ENCODE measurements at places on chromosomes 4 and X.
A peak's percentile ranks its signal among the peaks of the same experiment; 100 is the strongest.

GRCh38 chr4:10530137-10530786, 73.0 kb upstream of the ZNF518B start:
- no peak for DNase-seq

GRCh38 chr4:28006021-28006420, 1145.4 kb downstream of the STIM2 start:
- DNase-seq = no peak

DNA sequence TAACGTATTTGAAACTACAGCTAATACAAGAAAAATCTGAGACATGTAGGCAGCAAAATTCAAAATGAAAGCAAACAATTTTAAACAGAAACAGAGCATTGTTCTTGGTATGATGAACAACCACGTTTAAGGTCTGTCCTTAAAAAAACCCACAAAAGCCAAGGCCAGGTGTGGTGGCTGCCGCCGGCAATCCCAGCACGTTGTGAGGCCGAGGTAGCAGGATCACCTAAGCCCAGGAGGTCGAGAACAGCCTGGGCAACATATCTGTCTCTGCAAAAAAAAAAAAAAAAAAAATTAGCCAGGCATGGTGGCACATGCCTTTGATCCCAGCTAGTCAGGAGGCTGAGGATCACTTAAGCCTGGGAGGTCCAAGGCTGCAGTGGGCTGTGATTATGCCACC, 13.7 kb downstream of the RWDD4 start:
- no peak for DNase-seq

DNA sequence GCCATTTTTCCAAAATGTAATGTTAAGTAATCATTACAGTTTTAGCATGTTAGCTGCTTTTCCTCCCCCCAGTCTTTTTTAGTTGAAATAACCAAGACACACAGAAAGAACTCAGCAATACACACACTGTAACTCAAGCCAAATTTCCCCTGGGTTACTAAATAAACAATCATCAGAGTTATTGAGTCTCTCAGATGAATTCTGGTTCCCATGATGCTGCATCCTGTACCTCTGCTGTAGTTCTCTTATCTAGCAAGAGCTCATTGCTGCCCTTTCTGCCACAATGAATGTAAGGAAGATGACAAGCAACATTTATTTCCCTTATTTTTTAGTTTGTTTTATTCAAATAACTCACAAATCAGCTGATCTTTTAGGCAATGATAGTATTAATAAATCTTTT, 185.1 kb downstream of the ARHGAP6 start:
- DNase-seq = peak; percentile 57

DNA sequence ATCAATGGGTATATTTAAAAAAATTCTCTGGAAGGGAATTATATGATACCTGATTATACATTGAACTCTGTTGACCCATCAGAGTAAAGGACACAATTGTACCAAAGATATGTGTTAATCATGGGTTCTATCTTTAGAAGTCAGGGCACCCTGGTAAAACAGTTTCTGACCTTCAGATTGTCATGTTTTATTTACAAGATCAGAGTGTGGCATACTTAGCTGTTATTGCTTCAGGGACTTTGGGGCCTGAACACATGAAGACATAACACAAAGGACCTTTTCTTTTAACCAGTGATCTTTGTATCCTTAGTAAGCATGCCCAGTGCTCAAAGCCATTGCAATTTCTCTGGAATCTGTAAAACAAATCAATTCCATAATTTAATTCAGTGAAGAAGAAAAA, 204.8 kb upstream of the RPS6KA3 start:
- no peak for DNase-seq

- peak; percentile 66 for DNase-seq
Measured at GRCh38 chrX:19886883-19887531, 393 bp downstream of the SH3KBP1 start.

DNA sequence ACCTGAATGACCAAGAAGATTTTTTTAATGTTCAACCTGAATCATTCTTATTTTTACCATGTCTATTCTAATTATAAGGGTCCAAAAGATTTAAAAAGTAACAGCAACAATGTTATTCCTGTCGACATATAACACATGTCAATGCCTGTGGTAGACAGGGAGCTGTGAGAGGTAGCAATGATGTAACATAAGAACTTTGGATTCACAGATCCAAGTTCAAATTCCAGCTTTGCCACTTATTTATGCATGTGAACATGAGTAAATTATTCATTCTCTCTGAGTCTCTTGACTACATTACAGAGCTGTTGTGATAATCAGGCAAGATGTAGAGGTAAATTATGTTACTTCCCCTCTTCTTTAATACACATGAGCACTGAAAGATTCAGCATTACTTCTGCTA, 54.5 kb downstream of the KLHL8 start:
- DNase-seq = no peak

DNA sequence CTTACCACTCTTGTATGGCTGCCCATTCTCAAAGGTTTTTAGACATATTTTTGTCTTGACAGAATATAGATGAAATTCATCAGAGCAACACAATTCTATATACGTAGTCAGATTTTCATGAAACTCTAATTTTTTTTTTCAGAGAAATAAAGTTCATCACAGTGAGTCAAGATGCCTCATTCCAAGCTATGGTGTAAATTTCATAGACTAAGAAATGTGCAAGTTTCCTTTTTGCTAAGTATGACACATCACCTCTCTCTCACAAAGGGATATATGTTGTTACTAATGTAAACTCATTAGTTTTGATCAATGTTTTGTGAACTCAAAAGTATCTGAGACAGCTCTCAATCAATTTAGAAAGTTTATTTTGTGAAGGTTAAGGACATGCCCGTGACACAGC, 60.4 kb upstream of the ATXN3L start:
- DNase-seq = no peak

DNA sequence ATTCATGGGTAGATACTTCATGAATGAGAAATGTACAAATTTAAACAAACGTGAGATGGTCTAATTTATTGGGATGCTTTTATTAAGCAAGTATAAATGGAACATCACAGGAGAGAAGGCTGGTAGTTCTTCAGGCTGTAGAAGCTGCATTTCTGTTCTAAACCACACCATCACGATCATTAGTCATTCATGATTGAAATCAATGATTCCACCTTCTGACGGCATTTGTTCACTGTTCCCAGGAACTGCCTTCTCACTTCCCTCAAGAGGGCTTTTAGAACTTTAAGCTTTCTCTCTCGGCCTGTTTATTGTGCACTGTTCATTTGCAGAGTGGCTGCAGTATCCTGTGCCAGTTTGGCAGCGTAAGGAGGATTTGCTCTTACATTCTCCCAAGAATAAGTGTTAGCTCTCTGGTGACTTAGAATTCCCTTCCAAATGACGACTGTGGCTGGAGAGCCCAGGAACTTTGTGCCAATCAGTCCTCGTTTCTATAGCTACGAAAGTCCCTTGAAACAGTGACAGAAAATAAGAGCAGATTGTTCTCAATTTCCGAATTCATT, 54.7 kb downstream of the MFAP3L start:
- DNase-seq = no peak

DNA sequence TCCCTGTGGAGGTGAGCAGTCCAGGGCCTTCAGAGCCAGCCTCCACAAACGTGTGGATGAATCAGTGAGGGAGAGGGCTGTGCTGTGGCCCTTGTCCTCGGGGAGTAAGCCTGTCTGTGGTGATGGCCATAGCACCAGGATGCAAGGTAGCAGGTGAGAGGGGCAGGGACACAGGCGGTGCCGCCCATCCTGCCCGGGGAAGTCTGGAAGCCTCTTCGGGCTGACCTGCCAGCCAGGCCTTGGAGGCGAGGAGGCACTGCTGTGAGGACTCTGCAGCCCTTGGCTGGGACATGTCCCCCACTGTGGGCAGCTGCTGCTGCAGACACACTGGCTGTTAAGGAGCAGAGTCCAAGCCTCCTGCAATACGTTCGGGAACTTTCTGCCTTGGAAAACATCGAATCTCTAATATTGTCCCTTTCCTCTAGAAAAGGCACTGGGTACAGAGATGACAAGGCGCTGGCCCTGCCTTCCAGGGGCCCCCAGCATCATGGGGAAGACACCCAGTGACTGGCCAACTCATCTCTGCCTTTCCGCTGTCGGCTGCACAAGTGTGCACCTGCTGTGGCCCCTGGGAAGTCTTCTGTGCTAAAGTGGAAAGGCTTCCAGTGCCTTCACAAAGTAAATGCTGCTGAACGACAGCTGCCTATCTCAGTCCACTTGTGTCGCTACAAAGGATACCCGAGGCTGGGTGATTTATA, 101.4 kb downstream of the ADRA2C start:
- no peak for DNase-seq

DNA sequence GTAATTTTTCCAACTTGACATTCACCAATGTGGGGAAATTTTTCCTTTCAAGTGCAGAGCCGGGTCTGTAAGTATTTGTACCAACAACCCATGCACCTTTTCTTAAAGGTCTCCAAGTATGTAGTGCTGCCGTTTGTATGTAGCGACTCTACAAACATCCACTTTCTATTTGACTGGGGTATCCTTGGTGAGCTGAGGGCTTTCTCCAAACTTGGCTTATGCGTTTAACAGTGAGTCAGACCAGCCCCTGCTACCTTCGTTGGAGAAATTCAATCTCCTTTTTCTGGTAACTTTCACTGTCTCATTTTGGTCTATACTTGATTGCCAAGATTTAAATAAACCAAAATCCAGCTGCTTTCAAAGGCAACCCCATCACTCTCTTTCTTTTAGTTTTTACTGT, 34.9 kb downstream of the MGST2 start:
- no peak for DNase-seq

- no peak for DNase-seq
Measured at GRCh38 chr4:121324331-121324730, 56.5 kb downstream of the QRFPR start.

DNA sequence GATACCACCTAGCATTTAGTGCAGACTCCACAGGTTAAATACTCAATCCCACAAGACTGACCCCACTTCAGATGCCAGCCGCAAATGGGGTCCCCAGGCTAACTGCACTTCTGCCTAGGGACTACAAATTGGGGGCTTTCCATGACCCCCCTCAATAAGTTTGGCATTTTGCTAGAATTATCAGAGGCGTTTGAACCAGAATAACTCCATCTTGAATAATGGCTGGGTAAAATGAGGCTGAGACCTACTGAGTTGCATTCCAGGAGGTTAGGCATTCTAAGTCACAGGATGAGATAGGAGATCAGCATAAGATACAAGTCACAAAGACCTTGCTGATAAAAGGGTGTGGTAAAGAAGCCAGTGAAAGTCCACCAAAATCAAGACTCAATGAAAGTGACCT, 15.1 kb downstream of the RELL1 start:
- DNase-seq = no peak

- DNase-seq = peak; percentile 37
Measured at GRCh38 chr4:4480685-4481398, 61.0 kb downstream of the STX18 start.

- no peak for DNase-seq
Measured at GRCh38 chrX:107654566-107654871, 26.2 kb downstream of the PRPS1 start.

- peak; percentile 91 for DNase-seq
Measured at GRCh38 chr4:8315435-8316250, 46.1 kb downstream of the HTRA3 start.

GRCh38 chrX:69192603-69193002, 27.4 kb upstream of the PJA1 start:
- DNase-seq = no peak

DNA sequence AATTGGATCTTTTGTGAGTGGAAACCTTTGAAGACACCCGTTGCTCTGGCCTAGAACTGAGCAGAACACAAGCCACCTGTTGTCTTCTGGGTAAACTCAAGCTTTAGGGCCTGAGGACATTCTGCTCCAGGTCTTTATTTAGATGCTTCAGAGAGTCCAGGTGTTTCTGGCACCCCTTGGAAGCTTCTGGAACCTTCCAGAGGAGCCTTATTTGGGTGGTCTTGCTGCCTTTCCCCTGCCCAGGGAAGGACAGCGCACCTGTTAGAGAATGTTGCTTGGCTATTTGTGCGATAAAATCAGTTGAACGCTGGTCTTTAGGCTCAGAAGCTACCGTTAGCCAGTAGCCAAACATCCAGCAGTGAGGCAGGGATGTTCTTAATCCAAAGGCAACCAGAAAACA, 3.0 kb downstream of the ZNF275 start:
- no peak for DNase-seq

DNA sequence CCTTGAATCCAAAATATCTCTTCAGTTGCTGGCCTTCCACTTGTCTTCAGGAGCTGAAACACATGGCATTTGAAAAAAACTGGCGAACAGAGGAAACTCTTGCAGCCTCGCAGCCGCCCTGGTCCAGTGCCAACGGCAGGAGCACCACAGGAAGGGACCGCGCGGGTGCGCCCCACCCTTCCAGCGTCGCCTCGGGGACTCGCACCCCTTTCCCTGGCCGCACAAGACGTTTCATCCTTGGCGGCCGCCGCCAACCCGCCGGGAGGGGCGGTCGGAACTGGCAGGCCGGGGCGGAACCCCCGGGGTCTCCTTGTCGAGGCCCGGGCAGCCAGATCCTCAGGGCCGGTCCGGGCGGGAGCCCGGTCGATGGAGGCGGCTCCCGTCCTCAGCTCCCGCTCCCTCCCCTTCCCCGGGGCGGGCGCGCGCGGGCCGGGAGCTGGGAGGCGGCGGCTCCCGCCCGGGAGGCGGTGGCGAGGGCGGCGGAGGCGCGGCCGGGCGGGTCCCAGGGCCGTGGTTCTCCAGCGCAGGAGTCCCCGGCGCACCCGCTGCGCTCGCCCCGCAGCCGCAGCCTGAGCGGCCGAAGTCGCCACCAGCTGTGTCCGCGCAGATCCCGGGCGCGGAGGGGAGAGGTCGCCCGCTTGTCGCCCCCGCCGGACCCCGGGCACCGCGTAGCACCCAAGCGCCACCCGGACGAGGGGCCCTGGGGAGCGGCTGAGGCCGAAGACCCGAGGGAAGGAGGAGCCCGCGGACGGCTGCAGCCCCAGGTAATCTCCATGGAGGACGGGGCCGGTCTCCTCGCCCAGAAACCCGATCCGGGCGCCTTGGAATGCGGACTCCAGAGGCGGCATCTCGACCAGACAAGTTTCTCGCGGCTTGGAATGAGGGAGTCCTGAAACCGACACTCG, 886 bp upstream of the NDST3 start:
- DNase-seq = peak; percentile 85

DNA sequence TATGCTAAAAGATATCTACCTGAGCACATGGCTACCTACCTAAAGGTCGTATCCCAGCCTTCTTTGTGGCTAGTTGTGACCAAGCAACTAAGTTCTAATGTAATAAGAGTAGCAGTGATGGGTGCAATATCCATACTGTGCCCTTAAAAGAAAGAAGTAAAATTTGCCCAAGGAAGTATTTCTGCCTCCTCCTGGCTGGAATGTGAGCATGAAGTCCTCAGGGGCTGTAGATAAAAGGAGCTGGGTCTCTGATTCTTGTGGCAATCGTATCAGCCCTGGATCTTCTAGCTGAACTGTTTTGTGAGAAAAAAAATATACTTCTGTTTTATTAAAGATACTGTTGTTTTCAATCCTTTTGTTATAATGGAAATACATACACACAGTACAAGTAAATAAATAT, 217.4 kb downstream of the GPAT3 start:
- DNase-seq = no peak

- DNase-seq = no peak
Measured at GRCh38 chr4:38723726-38724474, 58.9 kb downstream of the TLR10 start.

GRCh38 chr4:115054836-115055235, 58.6 kb downstream of the NDST4 start:
- no peak for DNase-seq

Data from NCI-H1417 (cell line).